ENCODE measurements at places on chromosomes 6 and 20. TPM values are rescaled to one million over a fixed set of nuclear protein-coding genes. Genes with fewer than 3 reads are reported as not detected.

The ENPP1 gene
- total RNA-seq = 19.2 TPM

GRCh38 chr6:5989141-5989723 is 17.5 kb downstream of the NRN1 start:
- no peak for DNase-seq

The TRMT11 gene
- 26.5 TPM for total RNA-seq

The TCF21 gene
- total RNA-seq = 1.3 TPM

The OPRM1 gene
- 3.1 TPM for total RNA-seq

GRCh38 chr6:84224251-84224650 is 3.2 kb downstream of the CEP162 start:
- DNase-seq = no peak

The HLA-DMB gene
- 14.3 TPM for total RNA-seq

- no peak for DNase-seq
Measured at GRCh38 chr20:20896606-20897005, 184.2 kb upstream of the RALGAPA2 start.

GRCh38 chr20:5974531-5974930 is 24.1 kb downstream of the MCM8 start:
- no peak for DNase-seq

- no peak for DNase-seq
Measured at GRCh38 chr20:23260181-23260840, 90.3 kb upstream of the NXT1 start.

The SLC22A7 gene
- total RNA-seq = not detected

GRCh38 chr20:40997116-40997515 is 31.5 kb upstream of the TOP1 start:
- no peak for DNase-seq

DNA sequence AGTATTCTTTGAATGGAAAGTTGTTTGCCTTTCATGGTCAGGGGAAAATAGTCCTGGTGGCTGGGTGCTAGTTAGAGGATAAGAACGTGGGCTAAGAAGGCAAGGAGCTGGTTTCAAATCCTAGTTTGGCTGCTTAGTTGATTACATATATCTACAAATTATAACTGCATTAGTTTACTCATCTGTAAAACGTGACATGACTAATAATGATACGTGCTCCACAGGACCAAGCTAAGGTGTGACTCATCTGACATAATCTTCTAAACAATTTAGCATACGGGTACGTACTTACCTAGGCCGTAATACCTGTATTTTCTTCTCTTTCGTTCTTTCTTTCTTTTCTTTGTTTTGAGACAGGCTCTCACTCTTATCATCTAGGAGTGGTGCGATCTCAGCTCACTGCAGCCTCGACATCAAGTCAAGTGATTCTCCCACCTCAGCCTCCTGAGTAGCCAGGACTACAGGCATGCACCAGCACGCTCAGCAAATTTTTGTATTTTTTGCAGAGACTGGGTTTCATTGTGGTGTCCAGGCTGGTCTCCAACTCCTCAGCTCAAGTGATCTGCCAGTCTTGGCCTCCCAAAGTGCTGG is 1274.2 kb upstream of the GJE1 start:
- DNase-seq = no peak

- DNase-seq = peak; percentile 31
Measured at GRCh38 chr6:161168281-161168891, 105.5 kb downstream of the AGPAT4 start.

The TFB1M gene
- total RNA-seq = 8.8 TPM

GRCh38 chr6:147787417-147787816 is 278.9 kb downstream of the SAMD5 start:
- no peak for DNase-seq

The RPS6KA2 gene
- 24.4 TPM for total RNA-seq

DNA sequence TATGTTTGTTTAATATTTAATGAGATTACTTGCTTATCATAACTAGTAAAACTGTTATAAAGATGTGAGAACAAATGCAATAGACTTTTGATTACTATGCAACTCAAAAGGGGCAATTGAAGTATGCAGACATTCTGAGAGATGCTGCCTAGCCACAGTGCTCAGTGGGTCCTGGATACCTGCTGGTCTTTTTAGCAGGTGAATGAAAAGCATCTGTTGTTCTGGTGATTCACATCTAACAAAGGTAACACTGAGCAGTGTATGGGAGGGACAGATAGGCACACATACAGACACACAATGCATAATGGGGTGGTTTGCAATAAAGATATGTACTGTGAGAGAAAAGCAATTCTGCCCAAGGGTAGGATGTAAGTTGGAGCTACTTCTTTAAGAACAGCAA is 46.9 kb downstream of the OGFRL1 start:
- no peak for DNase-seq

The WFDC2 gene
- total RNA-seq = 3.0 TPM

- no peak for DNase-seq
Measured at GRCh38 chr20:54339093-54339492, 131.2 kb downstream of the PFDN4 start.

- no peak for DNase-seq
Measured at GRCh38 chr6:22134308-22134707, 162.5 kb downstream of the PRL start.

The GPLD1 gene
- total RNA-seq = 0.66 TPM

- DNase-seq = no peak
Measured at GRCh38 chr6:140069576-140069975, 695.1 kb upstream of the CITED2 start.

DNA sequence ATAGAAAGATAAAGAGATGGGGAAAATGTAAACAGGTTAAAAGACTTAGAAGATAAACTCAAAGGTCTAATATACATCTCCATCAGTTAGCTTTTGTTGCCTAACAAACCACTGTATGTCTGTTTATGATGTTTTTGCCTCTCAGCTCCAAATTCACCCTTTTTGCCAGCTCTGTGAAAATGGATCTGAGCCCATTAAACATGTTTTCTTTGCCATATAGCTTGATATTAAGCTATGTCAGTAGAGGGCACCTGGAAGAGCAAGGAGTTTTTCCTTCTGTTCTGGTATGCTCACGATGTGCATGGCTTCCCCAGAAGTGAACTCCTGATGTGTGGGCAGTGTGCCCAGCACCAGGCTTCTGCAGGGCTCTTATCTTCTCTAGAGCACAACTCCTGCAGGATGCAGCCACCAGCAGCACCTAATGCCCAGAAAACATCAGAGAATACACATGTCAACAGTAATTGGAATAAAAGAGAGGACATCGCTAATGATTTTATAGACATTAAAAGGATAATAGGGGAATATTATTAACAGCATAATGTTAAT is 14.6 kb upstream of the SNX9 start:
- no peak for DNase-seq

The VGLL2 gene
- total RNA-seq = 0.99 TPM

DNA sequence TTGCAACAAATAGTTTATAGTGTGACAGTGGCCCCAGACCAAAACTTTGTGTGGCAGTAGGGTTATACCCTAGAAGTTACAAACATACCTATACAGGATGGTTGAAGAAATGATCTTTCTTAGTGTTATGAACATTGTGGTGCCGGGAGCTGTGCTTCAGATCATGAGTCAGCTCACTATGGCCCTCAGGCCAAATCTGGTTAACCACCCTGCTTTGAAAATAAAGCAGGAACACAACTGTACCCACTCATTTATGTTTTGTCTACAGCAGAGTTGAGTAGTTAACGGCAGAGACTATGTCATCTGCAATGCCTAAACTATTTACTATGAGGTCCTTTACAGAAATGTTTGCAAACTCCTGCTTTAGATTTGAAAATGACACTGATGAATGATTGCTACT is 24.3 kb downstream of the AKAP7 start:
- no peak for DNase-seq

The WFDC6 gene
- not detected for total RNA-seq

GRCh38 chr6:112305795-112306564 is 41.1 kb upstream of the RFPL4B start:
- no peak for DNase-seq

DNA sequence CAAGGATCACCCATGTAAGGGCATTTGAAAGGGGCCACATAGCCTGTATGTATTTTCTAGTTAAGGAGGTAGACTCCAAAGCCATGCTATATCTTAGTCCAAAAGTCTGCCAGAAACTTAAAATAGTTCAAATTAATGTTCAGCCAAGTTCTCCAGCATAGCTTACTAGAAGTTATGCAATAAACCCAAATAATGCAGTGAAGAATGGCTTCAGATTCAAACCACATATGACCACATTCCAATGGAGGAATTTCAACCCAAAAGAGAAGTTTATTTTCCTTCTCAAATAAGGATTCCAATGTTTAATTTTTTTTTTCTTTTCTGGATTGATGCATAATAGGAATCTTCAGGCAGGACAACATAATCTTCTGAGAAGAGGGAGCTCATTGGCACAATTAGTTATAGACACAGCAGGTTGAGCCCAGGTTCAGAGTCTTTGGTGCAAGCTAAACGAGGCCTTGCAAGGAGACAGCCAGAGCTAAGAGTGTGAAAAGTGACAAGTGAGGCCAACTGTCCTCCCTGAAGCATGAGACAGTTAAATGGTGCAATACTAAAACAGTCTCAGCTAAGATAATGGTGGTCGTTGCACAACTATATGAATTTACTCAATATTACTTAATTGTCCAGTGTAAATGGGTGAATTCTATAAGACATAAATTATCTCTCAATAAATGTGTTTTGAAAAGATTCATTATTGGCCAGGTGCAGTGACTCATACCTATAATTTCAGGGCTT is 598.8 kb upstream of the CDH4 start:
- no peak for DNase-seq

DNA sequence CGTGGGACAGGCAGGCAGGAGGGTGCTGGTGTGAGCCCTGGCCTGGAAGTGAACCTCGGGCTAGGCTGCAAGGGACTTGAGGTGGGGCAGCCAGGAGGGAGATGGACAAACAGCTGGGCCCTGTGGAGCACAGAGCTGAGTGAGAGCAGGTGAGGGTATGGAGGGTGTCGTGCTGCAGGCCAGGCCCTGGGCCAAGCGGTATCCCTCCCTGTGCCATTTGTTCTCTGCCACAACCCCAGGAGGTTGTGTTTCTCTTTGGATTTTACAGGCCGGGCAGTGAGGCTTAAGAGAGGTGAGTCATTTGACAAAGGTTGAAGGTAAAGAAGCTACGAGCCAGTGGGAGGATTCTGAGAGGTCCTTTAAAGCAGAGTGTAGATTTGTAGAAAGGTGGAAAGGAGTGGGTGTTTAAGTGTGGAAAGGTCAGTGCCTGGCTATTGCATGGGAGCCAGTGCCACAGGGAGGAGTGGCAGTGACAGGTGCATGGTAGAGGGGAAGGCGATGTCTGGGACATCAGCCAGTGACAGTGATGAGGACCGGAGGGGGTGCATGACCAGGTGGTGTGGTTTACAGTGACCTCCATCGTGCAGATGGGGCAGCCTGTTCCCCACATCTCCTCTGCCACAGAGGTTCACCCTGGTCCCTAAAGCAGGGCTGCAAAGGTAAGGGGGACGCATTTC is 39.8 kb downstream of the GMPR start:
- no peak for DNase-seq

DNA sequence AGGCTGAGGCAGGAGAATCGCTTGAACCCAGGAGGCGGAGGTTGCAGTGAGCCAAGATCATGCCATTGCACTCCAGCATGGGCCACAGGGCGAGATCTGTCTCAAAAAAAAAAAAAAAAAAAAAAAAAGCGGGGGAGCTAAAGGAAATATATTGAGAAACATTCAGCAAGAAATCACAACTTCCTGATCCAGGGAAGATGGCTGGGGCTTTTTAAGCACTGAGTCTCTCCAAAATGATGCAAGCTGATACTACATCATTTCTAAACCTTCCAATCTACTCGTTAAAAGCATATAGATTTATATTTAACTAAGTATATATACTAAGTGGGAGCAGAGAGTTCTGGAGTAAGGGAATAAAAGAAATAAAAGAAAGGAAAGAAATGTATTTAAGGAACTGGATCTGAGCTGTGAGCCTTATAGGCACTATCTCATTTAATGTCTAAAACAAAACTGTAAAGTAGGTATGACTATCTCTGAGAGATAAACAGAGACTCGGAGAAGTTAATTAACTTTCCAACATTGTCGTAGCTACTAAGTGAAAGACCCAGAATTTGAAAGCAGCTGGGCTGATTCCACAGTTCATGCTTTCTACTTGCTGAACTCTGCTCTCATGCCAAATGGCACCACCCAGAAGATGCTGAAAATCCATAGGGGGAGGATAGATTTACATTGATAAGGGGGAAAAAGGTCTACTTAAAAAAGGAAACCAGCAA is 215.0 kb upstream of the MARCKS start:
- DNase-seq = no peak

The RAMACL gene
- 0.99 TPM for total RNA-seq

The SCUBE3 gene
- total RNA-seq = 0.33 TPM

The ARMH2 gene
- not detected for total RNA-seq

- no peak for DNase-seq
Measured at GRCh38 chr6:20069021-20069522, 143.2 kb downstream of the MBOAT1 start.

GRCh38 chr6:134896910-134897309 is 53.0 kb downstream of the ALDH8A1 start:
- DNase-seq = no peak

- no peak for DNase-seq
Measured at GRCh38 chr6:132465530-132466485, 47.1 kb downstream of the STX7 start.

DNA sequence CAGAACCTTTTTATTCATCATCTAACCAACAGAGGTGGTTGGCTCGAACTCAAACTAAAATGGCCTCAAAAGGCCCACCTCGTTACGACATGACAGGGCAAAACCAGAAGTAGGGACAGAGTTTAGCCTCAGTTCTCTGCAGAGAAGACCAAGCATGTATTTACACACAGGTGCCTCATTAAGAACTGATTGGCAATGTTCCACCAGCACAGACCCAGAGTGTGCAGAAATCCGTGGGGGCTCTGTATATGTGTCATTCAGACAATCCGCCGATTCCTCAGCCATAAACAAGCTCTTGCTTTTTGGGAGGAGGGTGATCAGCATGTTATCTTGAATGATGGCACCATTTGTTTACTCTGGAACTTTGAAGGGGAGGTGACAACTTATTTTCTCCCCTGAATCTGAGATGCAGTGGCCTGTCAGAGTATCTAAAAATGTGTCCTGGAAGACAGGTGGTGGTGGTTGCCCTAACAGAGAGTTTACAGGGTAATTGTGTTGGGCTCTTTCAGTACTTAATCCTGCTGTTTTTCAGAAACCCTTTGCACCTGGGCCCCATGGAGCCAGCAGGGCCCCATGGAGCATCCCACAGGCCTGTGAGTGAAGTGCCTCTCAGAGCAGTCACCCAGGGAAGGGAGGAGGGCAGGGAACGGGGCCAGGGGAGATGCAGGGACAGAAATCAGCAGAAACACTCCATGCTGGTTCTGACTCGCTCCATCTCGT is 29.1 kb upstream of the C20orf203 start:
- DNase-seq = no peak

DNA sequence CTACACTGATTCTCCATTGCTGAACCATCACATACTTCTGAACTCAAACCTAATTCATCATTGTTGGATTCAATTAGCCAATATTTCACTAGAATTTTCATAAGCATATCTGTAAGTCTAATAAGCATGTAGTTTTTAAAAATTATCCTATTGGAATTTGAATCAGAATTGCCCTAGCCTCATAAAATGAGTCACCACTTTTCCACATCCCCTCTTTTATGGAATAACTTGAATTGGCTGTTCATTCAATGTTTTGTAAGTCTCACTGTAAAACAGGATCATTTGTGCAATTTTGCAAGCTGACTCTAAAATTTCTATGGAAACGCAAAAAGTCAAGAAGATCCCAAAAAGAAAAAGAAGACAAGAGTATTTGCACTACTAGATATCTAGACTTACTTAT is 141.0 kb downstream of the HACE1 start:
- no peak for DNase-seq

GRCh38 chr6:84150705-84151104 is 76.7 kb downstream of the CEP162 start:
- no peak for DNase-seq
